ENCODE measurements at places on chromosomes 6 and 20.
A peak's percentile ranks its signal among the peaks of the same experiment; 100 is the strongest.

DNA sequence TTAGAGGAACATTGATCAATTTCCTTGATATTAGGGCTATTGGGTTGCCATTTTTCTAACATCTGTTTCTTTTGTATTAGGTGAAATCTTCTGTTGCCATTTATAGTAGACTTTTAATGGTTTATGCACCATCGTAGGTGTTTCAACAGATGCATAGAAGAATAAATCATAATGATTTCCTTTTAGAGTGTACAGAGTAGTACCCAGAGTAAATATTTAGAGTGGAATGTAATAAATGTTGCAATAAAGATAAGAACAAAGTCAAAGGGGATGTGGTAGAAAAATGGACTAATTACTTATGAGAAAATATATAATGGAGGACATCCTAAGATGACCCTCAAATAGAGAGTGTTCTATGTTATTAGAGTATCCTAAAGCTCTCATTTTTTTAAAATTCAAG, 643.0 kb upstream of the CITED2 start:
- no peak for DNase-seq
- H3K27ac ChIP-seq = no peak overlapping the region
- no peaks in the 10 kb centered on the region for H3K27me3 ChIP-seq
- H3K36me3 ChIP-seq = no peaks in the 10 kb centered on the region
- H3K4me1 ChIP-seq = no peaks in the 10 kb centered on the region
- no peak overlapping the region for H3K4me3 ChIP-seq

- peaks cover 41% of the 10 kb centered on the region for H3K4me1 ChIP-seq
- peak overlapping the region; percentile 91 for H3K27ac ChIP-seq
- H3K4me3 ChIP-seq = peak overlapping the region; percentile 95
- H3K27me3 ChIP-seq = peaks cover 9% of the 10 kb centered on the region
These were observed 845 bp downstream of the HLA-DPA1 start for GRCh38 chr6:33072508-33073100.

GRCh38 chr6:145656128-145656527, 79.2 kb downstream of the EPM2A start:
- H3K4me1 ChIP-seq = no peaks in the 10 kb centered on the region
- H3K27ac ChIP-seq = no peak overlapping the region
- no peak for DNase-seq
- no peaks in the 10 kb centered on the region for H3K27me3 ChIP-seq

- no peak overlapping the region for H3K27ac ChIP-seq
- H3K36me3 ChIP-seq = peaks cover 2% of the 10 kb centered on the region
- peaks cover 42% of the 10 kb centered on the region for H3K27me3 ChIP-seq
- H3K4me1 ChIP-seq = peaks cover 14% of the 10 kb centered on the region
- DNase-seq = peak; percentile 54
These were observed 333.9 kb downstream of the HACE1 start for GRCh38 chr6:104525677-104526322.

GRCh38 chr6:129790785-129791184, 70.3 kb downstream of the TMEM244 start:
- no peak overlapping the region for H3K27ac ChIP-seq
- H3K4me3 ChIP-seq = no peak overlapping the region
- H3K4me1 ChIP-seq = peaks cover 4% of the 10 kb centered on the region
- H3K36me3 ChIP-seq = no peaks in the 10 kb centered on the region
- H3K27me3 ChIP-seq = peaks cover 20% of the 10 kb centered on the region

DNA sequence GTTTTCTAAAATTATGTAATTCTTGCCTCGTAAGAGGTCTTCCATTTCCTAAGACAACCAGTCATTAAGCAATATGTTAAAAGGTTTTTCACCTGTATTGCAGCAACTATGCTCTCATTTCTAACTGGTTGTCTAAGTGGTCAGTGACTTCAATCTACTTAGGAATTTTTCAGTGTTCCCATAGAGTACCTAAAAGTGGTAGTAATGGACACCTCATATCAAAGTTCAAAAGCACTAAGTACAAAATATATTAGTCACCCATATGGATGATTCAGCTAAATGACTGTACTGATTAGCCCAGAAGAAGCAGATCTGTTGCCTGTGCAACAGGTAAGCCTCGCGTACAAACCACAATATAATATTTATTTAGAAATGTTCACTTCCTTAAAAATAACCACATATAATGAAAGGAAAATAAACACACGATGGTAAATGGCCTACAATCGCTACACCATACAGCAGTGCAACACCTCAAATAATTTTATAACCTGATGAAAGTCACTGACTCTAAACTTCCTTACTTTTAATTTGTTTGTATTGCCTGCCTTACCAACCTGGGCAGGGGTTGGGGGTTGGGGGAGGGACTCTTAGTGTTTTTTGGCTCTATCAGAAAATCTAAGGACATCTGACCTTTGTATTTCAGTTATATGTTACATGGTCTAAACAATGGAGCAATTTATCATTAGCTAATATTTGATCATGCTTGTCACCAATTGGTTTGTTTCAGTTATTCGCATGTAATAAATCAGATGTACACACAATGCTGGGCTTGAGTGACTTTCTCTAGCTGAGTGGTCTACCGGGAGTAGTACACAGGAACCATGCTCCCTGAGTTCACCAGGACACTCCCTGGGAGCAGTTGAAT, 105.9 kb downstream of the HIVEP2 start:
- H3K36me3 ChIP-seq = no peaks in the 10 kb centered on the region
- peak overlapping the region; percentile 79 for H3K4me3 ChIP-seq
- peaks cover 59% of the 10 kb centered on the region for H3K4me1 ChIP-seq
- no peak for DNase-seq
- no peaks in the 10 kb centered on the region for H3K27me3 ChIP-seq
- H3K27ac ChIP-seq = peak overlapping the region; percentile 94

DNA sequence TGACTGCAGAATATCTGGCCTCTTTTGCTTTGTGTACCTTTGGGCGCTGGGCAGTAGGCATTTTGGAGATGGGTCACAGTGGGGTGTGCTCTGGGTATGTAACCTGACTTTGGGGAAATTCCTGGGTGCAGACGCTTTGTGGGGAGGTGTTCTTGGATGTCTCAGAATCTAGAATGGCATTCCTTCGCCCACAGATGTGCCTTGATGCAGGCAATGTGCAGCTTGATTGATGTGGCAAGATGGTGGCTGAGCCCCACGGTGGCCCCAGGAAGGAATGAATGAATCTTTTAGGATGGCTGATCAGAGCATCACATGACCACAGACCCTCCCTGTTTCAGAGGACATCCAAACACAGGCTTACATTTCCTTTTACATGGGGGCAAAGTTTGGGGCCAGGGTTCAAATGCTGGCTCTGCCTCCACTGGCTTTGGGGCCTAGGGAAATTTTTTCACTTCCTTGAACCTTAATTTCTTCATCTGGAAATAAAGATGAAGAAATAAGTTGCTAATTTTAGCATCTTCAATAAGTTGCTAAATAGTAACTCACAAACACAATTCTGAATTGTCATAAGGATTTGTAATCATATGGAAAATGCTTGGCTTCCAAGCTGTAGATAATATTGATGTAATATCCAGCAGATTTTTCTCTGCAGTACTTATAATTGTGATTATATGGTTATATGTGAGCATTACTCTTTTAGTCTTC, 5.6 kb downstream of the PPP1R16B start:
- peak overlapping the region; percentile 41 for H3K4me3 ChIP-seq
- H3K27ac ChIP-seq = peak overlapping the region; percentile 68
- peaks cover 5% of the 10 kb centered on the region for H3K36me3 ChIP-seq
- peaks cover 58% of the 10 kb centered on the region for H3K4me1 ChIP-seq

GRCh38 chr6:166691746-166692145, 64.7 kb upstream of the RPS6KA2 start:
- H3K27me3 ChIP-seq = peaks cover 16% of the 10 kb centered on the region
- no peak overlapping the region for H3K4me3 ChIP-seq
- H3K4me1 ChIP-seq = peaks cover 15% of the 10 kb centered on the region
- H3K27ac ChIP-seq = peak overlapping the region; percentile 47

GRCh38 chr20:6579417-6579816, 188.1 kb upstream of the BMP2 start:
- no peak for DNase-seq
- no peak overlapping the region for H3K4me3 ChIP-seq
- no peak overlapping the region for H3K27ac ChIP-seq
- H3K27me3 ChIP-seq = no peaks in the 10 kb centered on the region
- no peaks in the 10 kb centered on the region for H3K36me3 ChIP-seq

DNA sequence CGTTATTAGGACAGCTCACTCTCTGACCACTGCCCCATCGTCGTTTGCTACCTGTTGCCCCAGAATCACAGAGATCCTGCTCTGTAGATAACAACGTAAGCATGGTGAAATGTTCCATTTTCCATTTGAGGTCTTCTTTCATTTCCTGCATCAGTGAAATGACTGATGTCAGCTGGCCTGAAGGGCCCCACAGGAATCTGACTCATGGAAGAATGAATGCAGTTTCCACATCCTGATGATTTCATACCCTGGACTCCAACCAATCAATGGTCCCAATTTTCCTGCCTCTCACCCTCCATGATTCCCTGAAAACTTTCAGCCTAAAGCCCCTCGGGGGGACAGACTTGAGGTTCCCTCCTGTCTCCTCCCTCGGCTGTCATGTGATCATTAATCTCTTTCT, 394.4 kb upstream of the CDH4 start:
- no peak for DNase-seq
- no peaks in the 10 kb centered on the region for H3K4me1 ChIP-seq
- no peak overlapping the region for H3K27ac ChIP-seq

DNA sequence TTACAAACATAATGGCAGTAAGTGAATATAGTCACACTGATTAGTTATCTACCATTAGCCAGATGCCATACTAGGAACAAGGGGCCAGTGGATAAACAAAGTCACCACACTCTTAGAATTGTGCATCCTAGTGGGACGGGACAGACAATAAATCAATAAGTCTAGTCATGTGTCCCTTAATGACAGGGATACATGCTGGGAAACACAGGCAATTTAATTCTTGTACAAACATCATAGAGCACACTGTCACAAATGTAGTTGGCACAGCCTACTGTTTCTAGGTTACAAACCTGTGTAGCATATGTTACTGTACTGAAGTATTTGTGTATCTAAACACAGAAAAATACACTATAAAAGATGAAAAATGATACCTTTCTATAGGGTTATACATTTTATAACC, 123.0 kb upstream of the FAM184A start:
- H3K27me3 ChIP-seq = no peaks in the 10 kb centered on the region
- peaks cover 30% of the 10 kb centered on the region for H3K36me3 ChIP-seq
- H3K4me1 ChIP-seq = peaks cover 12% of the 10 kb centered on the region
- DNase-seq = no peak
- no peak overlapping the region for H3K27ac ChIP-seq
